Stimulated activated CD4-positive, alpha-beta T cell treated with anti-CD3 and anti-CD28 coated beads, Interleukin-1b, Interleukin-23, amount 100 ng/mL, for 24 hours (primary cell): ENCODE measurements at places on chromosomes 16 and 17.

GRCh38 chr17:17108451-17109049 lies 66.3 kb downstream of the MPRIP start:
- no peak for DNase-seq

GRCh38 chr16:85731179-85731578 lies 19.7 kb downstream of the C16orf74 start:
- DNase-seq, result no peak

- DNase-seq, result no peak
Observed at GRCh38 chr17:41682631-41683030, 6.1 kb upstream of the EIF1 start.

DNA sequence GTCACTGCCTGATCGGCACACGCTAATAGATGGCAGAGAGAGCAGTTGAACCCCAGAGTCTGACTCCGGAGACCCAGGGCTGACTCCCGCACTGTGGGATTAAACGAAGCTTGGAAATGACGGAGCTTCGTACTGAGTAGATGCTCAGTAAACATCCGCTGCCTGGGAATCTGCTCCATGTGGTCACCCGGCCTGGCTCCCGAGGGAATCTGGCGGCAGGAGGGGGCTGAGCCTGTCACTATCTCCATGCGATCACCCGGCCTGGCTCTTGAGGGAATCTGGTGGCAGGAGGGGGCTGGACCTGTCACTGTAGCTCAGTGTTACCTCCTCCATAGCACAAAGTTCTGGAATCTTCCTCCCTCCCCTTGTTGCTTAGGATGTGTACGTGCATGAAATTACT lies 139.7 kb upstream of the CIBAR2 start:
- no peak for DNase-seq
